ENCODE measurements at places on chromosomes 7 and 10.
A peak's percentile ranks its signal among the peaks of the same experiment; 100 is the strongest.

DNA sequence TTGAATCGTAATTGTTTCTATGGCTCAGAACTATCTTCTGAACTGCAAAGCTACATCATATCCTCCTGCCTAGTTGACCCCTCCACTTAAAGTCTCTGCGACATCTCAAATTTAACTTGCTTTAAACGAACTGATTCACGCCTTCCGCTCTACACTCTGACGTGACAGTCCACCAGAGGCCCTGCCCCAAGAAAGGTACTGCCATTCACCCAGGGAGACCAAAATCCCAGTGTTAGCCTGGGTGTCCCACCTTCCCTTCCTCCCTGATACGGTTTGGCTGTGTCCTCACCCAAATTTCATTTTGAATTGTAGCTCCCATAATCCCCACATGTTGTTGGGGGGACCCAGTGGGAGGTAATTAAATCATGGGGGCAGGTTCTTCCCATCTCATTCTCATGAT is 90.8 kb downstream of the CPXM2 start:
- DNase-seq, result no peak

GRCh38 chr7:121449735-121450240 is 53.7 kb upstream of the FAM3C start:
- DNase-seq, result no peak

DNA sequence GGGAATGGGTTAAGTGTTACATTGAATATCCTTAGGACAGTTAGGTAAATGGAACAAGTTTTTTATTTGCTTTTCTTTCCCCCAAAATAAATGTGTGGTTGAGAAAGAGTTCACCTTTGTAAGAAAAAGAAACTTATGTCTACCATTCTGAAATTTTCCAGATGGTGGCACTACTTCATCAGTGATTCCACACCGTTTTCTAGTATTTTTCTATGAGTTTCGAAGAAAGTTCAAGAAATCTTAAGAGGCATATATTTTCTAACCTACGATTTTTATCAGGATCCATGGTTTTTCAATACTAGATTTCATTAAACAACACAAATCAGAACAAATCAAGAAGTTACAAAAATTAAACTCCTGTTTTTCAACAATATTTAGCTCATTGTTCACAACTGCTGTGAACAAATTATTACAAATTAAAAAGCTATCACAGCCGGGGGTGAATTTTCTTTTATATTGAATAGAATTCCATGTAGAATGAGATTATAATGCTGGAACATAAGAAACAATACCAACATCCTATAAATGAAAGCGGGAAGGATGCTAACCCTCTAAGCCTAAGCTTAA is 163.1 kb upstream of the NPVF start:
- DNase-seq, result no peak

DNA sequence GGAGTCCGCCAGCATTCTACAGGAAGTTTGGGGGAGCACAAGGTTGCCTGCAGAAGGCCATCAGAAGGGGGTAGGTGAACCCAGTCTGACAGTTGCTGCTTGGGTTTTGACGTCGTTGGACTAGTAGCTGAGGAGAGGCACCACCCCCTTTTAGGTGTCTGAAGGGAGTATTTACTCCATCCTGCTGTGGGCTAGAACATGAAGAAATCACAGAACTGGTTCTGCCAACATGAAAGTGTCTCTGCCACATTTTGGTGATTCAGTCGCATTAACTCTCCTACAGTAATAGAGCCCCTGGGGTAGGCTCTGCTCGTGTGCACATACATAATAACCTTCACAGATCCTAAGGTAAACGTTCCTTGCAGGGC is 834 bp upstream of the TRIL start:
- DNase-seq, result no peak

DNA sequence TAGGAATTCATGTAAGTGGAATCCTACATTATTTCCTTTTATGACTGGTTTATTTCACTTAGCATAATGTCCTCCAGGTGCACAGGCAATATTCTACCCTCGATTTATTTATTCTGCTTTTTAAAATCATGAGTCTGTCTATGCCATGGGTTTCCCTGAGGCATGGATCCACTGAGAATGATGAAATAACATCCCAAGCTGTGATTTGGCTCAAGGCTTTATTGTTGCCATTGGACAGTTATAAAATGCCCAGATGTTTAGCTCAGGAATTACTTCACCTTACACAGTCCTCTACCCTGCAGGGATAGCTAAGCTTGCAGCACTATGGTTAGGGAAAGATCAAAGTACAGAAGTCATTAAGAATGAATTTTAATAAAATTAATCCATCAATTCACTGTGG is 219.5 kb downstream of the FRMD4A start:
- no peak for DNase-seq

GRCh38 chr10:80537086-80537735 is 491 bp upstream of the SH2D4B start:
- no peak for DNase-seq

GRCh38 chr7:29331163-29331562 is 136.6 kb downstream of the CHN2 start:
- DNase-seq, result no peak

DNA sequence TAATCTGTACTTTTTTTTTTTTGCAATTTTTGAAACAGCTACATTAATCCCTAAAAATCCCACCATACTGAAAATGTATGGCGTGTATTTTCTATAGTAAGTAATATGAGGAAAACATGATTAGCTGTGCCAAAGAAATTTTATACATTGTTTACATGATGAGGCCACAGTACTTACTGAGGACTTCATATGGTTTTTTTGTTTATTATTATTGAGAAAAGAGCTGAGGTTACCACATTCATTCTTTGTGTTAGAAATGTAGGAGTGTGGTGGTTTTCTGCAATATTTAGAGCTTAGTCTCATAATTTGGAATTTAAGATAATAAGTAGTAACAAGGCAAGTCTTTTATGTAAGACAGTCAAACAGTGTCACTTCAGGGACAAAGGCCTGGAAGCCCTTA is 45.1 kb downstream of the SLC25A40 start:
- DNase-seq, result no peak

GRCh38 chr7:137846827-137847567 is at the start of gene DGKI:
TSS of gene DGKI (minus strand) at chr7:137846974.
- DNase-seq, result no peak

DNA sequence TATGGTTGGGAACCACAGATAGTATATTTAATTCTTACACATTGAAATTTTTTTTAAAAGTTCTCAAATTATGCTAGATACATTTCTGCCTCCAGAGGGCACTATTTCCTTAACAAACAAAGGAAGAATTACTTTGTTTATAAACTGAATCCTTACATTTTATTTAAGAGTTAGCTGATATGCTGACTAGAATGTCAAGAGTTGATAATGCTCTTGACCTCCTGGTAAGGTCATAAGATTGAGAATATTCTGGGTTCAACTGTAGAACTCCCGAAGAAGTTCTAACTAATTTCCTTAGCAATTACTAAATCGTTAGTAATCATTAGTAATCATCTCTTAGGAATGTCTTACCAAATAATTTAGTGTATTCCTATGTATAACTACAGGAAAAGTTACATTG is 95.3 kb upstream of the CYP26C1 start:
- no peak for DNase-seq

DNA sequence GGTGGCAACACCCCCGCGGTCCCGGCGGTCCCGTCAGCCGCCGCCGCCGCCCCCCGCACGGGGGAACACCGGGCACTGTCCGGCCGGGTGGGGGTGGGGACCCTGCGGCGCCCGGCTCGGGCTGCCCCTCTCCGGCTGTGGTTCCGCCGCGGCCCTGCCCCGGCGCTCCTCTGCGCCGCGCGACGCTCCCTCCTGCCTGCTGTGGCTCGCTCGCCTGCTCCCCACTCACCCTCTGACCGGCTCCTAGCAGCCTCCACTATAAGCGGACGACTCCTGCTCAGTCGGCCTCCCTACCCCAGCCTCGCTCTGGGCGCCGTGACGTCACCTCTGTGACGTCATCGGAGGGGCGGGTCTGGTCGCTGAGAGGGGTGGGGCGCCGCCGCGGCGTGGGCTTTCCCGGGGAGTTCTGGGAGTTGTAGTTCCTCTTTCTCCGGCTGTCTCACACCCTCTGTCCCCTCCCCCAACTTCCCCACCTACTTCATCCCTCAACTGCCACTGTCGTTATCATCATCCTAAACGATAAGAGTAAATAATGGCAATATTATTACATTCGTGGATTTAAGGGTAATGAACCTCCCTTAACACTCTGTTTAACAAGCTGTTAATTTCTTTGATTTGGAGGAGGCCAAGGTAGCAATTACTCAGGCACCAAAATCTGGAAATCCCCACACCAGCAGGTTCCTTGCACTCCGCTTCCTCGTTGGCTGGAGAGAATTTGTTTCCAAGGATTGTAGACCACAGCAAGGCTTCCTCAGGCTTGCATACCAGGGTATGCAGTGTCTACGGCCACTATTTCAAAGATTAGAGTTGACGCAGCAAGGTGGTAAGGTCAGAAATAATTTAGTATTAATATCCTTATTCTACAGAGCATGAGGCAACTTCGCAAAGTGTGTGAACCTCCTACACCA is at the start of gene UBE2H:
Gene UBE2H, minus strand, starts transcription at position 308 of the 908 bp plus-strand sequence. CDS start 405 bp downstream, outside the sequence.
- peak; percentile 84 for DNase-seq

GRCh38 chr7:6725003-6725402 is 18.3 kb upstream of the ZNF12 start:
- no peak for DNase-seq

DNA sequence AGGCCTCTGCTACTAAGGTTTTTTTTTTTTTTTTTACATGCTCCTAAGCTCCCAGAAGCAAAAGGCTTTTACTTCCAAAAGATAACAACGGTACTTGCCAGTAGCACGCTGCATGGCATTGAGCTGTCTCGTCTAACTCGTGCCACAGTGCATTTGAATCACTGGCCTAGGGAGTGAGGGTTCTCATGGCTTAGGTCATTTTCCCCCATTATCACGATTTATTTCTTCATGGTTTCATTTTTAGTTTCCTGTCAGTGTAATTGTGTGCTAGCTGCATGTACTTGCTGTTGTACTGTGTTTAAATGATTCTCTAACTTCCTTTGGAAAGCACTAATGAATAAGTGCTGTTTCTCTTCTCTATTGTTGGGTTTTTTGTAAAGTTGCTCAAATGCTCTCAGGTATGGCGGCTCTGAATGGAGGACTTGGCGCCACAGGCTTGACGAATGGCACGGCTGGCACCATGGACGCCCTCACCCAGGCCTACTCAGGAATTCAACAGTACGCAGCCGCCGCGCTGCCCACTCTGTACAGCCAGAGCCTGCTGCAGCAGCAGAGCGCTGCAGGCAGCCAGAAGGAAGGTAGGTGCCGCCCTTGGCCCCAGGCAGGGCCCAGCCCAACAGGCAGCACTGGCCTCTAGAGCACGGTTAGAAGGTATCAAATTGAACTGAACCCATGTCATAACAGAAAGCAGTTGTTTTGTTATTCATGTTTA is 290.5 kb downstream of the USP6NL start:
- DNase-seq, result no peak

- no peak for DNase-seq
These were observed 61.0 kb upstream of the MKI67 start for GRCh38 chr10:128186959-128187787.

GRCh38 chr10:62424026-62424425 is 49.9 kb downstream of the ZNF365 start:
- DNase-seq, result no peak

- no peak for DNase-seq
These were observed 107.8 kb downstream of the CYP26A1 start for GRCh38 chr10:93181271-93182048.

DNA sequence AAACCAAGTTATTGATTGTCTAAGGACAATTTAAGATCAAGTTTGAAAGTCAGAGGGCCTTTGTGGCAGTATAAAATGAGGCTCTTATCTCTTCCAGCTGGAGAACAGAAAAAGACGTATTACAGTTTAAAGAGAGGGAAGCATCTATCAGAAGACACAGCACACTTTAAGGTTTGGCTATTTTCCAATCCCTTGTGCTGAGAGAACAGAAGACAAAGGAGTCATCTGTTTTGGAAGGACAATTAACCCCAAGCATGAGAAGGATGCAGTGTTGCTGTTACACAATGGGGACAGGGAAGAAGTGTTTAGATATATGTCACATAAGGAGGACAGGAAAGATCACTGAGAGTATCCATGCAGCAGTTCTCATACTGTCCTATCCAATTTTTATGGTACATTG is 1224.2 kb upstream of the SORCS1 start:
- no peak for DNase-seq

GRCh38 chr10:129495698-129496097 is 28.7 kb downstream of the MGMT start:
- DNase-seq, result no peak

- no peak for DNase-seq
These were observed 149.4 kb downstream of the SNX10 start for GRCh38 chr7:26441002-26441521.

DNA sequence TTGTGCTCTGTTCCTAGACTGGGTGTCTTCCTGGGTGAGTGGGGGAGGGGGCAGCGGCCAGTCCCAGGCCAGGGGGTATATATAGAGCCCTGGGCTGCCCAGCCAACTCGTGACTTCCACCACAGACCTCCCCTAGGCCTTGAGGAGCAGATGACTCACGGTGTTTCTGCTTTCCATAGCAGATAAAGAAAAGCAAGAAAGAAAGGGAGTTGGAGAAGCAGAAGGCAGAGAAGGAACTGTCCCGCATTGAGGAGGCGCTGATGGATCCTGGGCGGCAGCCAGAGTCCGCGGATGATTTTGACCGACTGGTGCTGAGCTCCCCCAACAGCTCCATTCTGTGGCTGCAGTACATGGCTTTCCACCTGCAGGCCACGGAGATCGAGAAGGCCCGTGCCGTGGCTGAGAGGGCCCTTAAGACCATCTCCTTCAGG is 10.1 kb downstream of the CALHM2 start:
- no peak for DNase-seq

DNA sequence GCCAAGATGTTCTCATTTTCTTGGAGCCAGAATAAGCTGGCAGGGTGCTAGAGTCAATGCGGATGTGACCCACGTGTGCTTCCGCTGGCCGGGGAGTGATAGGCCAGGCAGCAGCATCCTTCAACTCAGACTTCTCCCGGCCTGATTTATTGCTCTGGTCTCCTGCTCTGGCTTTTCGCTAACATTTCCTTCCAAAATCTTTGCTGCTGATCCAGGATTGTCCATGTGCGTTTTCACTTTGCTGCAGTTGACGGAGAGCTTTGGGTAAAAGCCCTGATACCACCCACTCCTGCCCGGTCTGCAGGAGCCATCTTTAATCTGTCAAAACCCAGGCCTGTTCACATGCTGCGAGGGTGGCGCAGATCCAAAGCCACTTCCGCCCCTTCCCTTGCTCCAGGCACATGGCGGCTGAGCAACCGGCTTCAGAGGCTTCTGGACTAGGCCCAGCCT is 106.8 kb downstream of the CYP26A1 start:
- DNase-seq, result no peak

DNA sequence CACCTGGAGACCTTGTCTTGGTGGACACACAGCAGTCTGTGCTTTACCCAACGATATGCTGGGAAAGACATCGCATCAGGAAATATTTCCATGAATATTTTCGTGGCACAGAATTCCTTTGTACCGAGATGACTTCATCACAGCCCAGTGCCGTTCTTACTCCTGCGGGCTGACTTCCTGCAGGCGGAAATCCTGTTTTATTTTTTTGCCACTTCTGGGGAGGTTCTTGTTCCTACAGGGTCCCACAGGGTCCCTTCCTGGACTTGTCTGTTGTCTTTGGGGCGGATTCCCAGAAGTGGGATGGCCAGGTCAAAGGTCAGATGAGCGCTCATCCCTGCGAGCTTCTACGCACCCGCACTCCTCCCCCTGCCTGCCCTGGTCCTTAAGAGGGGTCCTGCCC is 86.5 kb downstream of the DNAJB6 start:
- DNase-seq, result no peak

- no peak for DNase-seq
These were observed 13.8 kb upstream of the LMOD2 start for GRCh38 chr7:123641901-123642300.

- no peak for DNase-seq
These were observed at the start of gene SH2B2 for GRCh38 chr7:102286237-102287110. TSS of gene SH2B2 (plus strand) at chr7:102286868. CDS start at chr7:102300551, 13,683 bp downstream.

GRCh38 chr7:124275411-124275810 is 242.5 kb upstream of the TMEM229A start:
- DNase-seq, result no peak

GRCh38 chr10:87658321-87658795 is 1.3 kb upstream of the PAPSS2 start:
- DNase-seq, result no peak

Measured in activated CD8-positive, alpha-beta memory T cell treated with anti-CD3 and anti-CD28 coated beads for 4 hours (primary cell).